Fibroblast of skin of right biceps (primary cell): ENCODE measurements at places on chromosomes 2 and 18.

- DNase-seq, result no peak
These were observed 20.2 kb downstream of the EPHA4 start for GRCh38 chr2:221551864-221552263.

DNA sequence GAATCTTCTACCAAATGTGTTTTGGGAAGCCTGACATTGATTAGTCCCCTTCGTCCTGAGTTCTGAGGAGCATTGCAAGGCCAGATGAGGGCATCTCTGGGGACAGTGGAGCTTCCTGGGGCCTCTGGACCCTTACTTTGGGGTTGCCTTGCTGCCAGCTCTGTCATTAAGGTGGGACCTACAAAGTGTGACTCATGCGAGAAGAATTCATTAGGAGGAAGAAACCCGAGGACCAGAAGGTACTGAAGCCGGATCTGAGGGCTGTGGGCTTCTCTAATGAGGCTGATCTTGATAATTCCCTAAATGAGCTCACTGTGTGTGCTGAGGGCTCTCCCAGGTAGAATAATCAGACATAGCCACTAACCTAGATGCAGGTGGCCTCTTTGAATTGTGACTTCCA, 695 bp upstream of the SCYGR2 start:
- DNase-seq, result peak; percentile 5

- no peak for DNase-seq
These were observed 302.0 kb upstream of the RND3 start for GRCh38 chr2:150789376-150789905.

GRCh38 chr2:37581433-37581832, 90.0 kb downstream of the CDC42EP3 start:
- no peak for DNase-seq

GRCh38 chr2:197500503-197501131, 438 bp downstream of the HSPE1 start:
- DNase-seq, result no peak

DNA sequence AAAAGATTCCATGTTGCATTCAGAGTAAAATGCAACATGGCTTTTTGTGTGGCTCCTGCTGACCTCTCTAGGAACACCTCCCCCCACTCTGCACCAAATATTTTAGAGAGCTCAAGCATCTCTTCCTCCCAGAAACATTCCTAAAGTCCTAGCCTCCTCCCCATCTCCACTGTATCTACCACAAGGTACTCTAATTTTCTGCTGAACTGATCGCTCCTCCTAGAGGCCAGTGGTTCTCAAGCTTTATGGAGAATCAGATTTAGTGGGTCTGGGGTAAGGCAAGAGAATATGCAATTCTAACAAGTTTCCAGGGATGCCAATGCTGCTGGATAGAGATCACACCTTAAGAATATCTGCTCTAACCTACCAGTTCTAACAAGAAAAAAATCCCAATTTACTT, 89.5 kb upstream of the HNRNPA3 start:
- no peak for DNase-seq

DNA sequence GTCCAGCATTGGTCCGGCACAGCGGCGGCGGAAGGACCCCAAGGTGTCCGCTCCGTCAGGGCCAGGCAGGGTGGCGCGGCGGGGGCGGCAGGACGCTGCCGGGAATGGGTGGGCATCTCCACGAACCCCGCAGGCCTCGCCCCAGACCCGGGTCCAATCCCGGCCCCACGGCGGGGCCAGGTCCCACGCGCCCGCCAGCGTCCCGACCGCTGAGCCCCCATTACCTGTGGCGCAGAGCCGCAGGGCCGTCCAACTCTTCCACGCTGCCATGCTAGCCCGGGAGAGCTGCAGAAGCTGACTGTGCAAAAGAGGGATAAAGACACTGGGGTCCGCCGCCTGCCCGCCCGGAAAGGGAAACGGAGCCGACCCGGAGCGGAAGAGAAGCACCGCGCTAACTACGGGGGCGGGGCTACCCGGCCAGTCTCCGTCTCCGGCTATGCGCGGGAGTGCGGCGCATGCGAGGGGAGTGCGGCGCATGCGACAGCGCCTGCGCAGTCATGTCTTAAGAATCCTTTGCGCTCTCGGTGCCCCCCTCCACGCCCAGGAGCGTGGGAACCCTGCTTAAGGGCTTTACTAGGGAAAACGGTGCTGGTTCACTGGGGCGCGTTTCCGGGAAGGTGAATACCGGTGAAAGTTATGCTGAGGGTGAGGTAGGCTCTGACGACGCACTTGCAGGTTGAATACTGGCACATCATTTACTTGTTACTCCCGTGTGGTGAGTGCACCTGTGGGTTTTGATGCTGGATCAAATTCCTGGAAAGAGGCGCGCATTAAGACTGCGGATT, at the start of gene TMX3:
Gene TMX3 (minus strand): TSS at position 397 of the 785 bp plus-strand sequence. CDS start 127 bp downstream, at position 270.
- DNase-seq, result peak; percentile 93

GRCh38 chr2:46334389-46335271, 37.4 kb downstream of the EPAS1 start:
- DNase-seq, result peak; percentile 99

DNA sequence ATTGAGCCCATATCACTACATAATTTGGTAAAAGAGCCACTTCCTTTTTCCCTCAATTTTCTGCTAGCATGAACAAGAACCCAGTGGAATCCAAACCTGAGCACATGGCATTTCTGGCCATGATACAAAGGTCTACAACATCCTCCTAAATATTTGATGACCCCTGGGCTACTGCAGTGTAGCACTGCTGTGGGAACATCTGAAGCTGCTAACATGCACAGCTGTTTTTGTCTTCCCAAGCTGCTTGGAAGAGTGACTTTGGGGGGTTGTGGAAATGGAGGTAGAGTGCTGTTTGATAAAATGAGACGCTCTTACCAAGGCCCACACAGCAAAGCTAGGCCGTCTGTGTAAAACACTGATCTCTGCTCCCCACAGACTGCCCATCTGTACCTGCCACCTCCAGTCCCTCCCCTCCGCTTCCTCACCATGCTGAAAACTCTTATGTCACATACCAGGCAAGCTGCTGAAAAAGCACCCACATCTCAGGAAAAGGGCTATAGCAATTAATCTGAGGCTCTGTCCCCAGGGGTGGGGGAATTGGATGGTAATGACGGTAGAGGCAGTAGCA, 197.2 kb upstream of the HNRNPA3 start:
- no peak for DNase-seq

GRCh38 chr2:53235836-53236582, 531.6 kb upstream of the CHAC2 start:
- no peak for DNase-seq

DNA sequence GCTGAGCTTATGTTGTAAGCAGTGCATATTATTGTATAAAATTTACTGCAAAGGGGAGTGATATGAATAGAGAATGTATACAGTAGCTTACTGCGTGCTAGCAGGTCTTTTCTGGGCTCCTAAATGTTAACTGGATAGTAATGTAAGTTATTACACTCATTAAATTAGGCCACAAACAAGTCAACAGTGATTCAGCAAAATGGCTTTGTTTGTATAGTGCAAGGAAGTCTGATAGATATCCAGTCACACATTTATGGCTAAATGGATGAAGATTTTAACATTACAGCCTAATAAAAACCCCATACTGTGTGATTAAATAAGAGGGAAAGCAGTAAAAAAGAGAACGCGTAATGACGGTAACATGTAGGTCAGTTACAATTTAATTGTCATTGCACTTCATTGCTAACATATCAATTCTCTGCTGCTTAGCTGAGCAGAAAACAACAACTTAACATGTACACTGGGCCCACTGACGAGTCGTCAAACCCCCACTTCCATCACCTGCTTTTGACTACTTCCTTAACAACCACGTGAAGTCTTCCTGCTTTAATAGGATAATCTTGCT, 665.0 kb upstream of the FANCL start:
- no peak for DNase-seq
